ENCODE measurements at places on chromosomes 1 and 21. TPM values are rescaled to one million over a fixed set of nuclear protein-coding genes. Genes with fewer than 3 reads are reported as not detected.

Gene PIK3R3
- 9.9 TPM for total RNA-seq

Gene GBP4
- not detected for total RNA-seq

Gene VASH2
- 0.90 TPM for total RNA-seq

DNA sequence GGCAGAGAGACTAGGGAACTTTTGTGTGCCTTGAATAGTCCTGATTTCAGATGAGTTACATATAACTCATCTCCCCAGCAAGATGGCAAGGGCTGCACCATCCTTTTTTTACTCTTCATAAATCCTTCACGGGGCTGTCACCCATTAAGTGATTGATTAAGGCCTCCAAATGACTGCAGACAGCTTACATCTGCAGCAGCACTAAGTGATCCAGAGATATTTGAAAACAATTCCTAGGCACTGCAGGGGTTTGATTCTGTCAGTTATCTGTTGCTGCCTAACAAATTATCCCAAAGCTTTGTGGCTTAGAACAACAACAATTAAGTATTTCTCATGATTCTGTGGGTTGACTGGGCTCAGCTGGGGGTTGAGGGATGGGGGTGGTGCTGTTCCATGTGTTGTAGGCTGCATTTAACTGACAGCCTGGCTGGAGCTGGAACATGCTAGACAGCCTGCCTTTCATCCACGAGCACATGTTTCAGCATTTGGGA lies 19.3 kb downstream of the TEX38 start:
- no peaks in the 10 kb centered on the region for H3K27me3 ChIP-seq
- H3K27ac ChIP-seq: no peak overlapping the region
- no peak overlapping the region for H3K4me3 ChIP-seq
- no peak for DNase-seq
- peaks cover 39% of the 10 kb centered on the region for H3K36me3 ChIP-seq

- no peak overlapping the region for H3K4me3 ChIP-seq
- H3K27ac ChIP-seq: no peak overlapping the region
- H3K27me3 ChIP-seq: peaks cover 2% of the 10 kb centered on the region
- peaks cover 20% of the 10 kb centered on the region for H3K4me1 ChIP-seq
These were observed 14.3 kb downstream of the PROK1 start for GRCh38 chr1:110465038-110465813.

- H3K36me3 ChIP-seq: no peaks in the 10 kb centered on the region
- no peak overlapping the region for H3K27ac ChIP-seq
- DNase-seq: no peak
- H3K4me1 ChIP-seq: 0 out of 2 replicates have a peak, but pooled peaks cover 2% of the 10 kb centered on the region
These were observed 38.5 kb downstream of the MAP3K7CL start for GRCh38 chr21:29168891-29169315.

- no peak overlapping the region for H3K27ac ChIP-seq
- H3K4me1 ChIP-seq: no peaks in the 10 kb centered on the region
- H3K4me3 ChIP-seq: no peak overlapping the region
- DNase-seq: no peak
- H3K36me3 ChIP-seq: peaks cover 48% of the 10 kb centered on the region
- no peaks in the 10 kb centered on the region for H3K27me3 ChIP-seq
These were observed 78.9 kb downstream of the OBSCN start for GRCh38 chr1:228286505-228287417.

- no peaks in the 10 kb centered on the region for H3K27me3 ChIP-seq
- H3K27ac ChIP-seq: no peak overlapping the region
These were observed 43.0 kb upstream of the CRNN start for GRCh38 chr1:152457071-152457470.

DNA sequence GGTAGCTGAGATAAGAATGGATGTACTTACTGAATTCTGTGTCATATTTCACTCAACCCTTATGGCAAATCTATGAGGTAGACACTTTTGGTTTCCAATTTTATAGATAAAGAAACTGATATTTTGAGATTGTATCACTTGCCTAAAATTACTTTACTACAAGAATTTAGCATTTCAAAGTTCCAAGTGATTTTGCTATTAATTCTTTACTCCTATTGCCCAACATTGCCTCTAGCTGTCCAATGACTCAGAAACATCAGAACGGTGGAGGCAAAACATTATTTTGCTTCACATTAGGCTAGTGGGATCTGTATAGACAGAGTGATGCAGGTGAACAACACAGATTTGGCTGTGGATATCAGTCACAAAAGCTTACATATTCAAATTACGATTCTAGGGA lies 747.2 kb upstream of the NEGR1 start:
- H3K27me3 ChIP-seq: no peaks in the 10 kb centered on the region
- H3K27ac ChIP-seq: no peak overlapping the region
- H3K4me3 ChIP-seq: no peak overlapping the region
- H3K4me1 ChIP-seq: no peaks in the 10 kb centered on the region
- no peaks in the 10 kb centered on the region for H3K36me3 ChIP-seq
- no peak for DNase-seq

All from IMR-90 (cell line).